ENCODE measurements at places on chromosomes 6 and 20.

- DNase-seq: no peak
These were observed 11.5 kb upstream of the PREX1 start for GRCh38 chr20:48839154-48839917.

DNA sequence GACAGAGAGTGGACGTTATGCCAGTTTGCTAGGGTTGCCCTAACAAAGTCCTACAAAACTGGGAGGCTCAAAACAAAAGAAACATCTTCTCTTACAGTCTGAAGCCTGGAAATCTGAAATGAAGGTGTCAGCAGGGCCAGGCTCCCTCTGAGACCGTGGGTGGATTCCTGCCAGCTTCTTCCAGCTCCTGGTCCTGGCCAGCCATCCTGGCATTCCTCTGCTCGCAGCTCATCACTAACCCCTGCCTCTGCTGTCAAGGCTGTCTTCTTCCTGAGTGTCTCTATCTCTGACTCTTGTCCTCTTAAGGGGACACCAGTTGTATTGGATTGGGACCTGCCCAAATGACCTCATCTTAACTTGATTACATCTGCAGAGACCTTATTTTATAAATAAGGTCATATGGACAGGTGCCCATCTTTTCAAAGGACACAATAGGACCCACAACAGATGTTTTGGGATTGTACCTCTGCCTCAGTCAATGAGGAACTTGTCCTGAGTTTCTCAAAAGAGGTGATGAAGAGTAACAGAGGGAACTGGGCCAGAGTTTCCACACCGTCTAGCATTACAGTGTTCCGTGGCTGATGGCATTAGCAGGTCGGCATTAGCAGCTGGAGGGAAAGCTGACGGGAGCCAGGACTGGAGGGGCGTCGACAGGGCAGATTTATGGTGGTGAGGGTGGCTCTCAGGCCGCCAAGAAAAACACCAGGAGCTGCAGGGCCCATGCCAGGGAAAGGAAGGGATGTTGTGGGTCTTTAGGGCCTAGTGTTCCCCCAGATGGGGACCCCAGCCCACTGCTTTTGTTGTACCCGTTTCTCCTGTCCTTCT is 157.3 kb downstream of the TBXT start:
- DNase-seq: no peak

DNA sequence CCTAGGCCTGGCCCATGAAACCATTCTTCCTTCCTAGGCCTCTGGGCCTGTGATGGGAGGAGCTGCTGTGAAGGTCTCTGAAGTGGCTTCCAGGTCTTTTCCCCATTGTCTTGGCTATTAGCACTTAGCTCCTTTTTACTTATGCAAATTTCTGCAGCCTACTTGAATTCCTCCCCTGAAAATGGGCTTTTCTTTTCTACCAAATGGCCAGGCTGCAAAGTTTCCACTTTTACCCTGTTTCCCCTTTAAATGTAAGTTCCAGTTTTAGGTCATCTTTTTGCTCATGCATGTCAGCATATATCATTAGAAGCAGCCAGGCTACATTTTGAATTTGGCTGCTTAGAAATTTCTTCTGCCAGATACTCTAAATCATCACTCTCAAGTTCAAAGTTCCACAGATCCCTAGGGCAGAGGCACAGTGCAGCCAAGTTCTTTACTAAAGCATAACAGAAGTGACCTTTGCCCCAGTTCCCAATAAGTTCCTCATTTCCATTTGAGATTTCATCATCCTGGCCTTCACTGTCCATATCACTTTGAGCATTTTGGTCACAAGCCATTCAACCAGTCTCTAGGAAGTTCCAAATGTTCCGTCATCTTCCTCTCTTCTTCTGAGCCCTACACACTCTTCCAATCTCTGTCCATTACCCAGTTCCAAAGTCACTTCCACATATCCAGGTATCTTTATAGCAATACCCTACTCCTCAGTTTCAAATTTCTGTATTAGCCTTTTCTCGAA is 71.9 kb downstream of the TBC1D7 start:
- DNase-seq: no peak

- no peak for DNase-seq
These were observed 79.2 kb upstream of the PHACTR2 start for GRCh38 chr6:143598466-143599080.

GRCh38 chr6:128305228-128305627 is 215.2 kb downstream of the PTPRK start:
- DNase-seq: no peak

DNA sequence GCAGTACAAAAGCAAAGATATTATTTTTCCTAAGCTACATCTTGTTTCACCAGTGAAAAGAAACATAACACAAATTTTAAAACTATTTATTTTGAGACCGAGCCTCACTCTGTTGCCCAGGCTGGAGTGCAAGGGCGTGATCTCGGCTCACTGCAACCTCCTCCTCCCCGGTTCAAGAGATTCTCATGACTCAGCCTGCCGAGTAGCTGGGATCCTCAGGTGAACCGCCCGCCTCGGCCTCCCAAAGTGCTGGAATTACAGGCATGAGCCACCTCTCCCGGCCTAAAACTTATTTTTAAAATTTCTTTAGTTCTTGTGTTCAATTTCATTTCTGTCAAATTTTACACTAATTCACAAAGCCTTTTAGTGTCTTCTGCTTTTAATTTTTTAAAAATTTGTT is 5.9 kb downstream of the SRSF12 start:
- DNase-seq: no peak

DNA sequence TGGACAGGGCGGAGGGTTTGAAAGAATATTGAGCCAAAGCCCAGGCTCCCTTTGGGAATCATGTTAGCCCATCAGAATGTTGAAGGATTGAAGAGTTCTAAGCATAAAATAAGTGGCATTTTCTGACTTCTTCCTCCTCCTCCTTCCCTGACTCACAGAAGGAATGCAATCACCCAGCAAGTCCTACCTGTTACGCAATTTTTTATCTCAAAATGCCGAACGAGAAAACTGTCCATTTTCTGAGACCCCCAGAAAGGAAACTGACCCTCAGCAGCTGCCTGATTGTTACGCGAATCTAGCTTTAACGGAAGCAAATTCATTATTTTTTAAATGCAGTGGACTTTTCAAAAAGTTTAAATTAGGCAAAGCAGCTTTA is 4.7 kb upstream of the DNAJC5 start:
- DNase-seq: no peak

- no peak for DNase-seq
These were observed at the start of gene PKHD1 for GRCh38 chr6:52087498-52087999. PKHD1 (minus strand) TSS chr6:52087613; CDS start chr6:52084933, 2,680 bp downstream.

DNA sequence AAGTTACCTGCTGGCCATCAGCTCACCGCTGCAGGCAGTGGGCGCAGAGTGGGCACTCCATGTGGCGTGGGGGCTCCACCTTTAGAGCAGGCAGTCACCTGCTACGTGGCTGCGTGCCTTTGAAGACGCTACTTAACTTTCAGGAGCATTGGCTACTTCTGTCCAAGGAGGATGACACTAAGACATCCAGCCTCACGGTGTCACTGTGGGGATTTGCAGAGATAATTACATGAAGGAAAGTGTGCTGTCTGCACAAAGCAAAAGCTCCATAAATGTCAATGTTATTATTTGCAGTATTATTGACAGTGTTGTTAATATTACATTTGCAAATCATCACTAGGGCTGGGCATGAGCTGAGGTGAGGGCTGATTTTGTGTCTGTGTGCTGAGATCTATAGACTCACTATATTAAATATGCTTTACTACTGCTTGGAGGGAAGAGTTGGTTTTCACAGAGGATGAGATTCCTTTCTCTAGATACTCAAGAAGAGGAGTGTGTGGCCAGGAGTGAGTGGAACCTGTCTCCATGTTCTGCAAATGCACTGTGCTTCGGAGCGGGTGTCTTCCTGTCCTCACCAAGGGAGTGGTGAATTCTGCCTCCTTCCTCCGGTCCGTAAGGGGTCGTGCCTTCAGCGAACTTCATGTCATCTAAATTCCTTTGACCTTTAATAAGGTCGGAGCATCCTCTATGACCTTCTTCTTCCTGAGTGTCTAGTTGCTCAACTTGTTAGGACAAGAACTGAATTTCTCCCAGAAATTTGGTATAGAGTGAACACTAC is 165.8 kb upstream of the SYNDIG1 start:
- DNase-seq: no peak

DNA sequence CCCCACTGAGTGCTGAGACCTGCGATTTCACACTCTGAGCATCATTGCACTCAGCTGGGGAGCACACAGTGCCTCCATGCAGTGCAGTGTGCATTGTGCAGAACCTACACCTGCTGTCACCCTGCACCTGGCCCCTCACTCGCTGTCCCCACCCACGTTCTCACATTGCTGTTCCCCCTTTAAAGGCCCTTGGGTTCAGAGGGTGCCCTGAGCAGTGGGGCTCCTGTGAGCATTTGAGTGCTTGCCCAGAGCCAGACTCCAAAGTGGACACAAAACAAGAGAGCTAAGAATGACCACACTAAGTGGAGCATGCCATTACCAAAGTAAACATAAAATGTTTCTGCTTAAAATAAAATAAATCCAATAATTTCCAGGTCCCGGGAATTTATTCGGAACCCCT is 131.0 kb upstream of the CST7 start:
- DNase-seq: no peak

GRCh38 chr6:11912420-11912819 is 99.7 kb upstream of the HIVEP1 start:
- no peak for DNase-seq

GRCh38 chr6:95690328-95690727 is 113.0 kb downstream of the MANEA start:
- DNase-seq: no peak

GRCh38 chr20:62576815-62577489 is 65.4 kb upstream of the SLCO4A1 start:
- no peak for DNase-seq

- DNase-seq: no peak
These were observed 261.4 kb downstream of the KHDC1L start for GRCh38 chr6:72963946-72964345.

DNA sequence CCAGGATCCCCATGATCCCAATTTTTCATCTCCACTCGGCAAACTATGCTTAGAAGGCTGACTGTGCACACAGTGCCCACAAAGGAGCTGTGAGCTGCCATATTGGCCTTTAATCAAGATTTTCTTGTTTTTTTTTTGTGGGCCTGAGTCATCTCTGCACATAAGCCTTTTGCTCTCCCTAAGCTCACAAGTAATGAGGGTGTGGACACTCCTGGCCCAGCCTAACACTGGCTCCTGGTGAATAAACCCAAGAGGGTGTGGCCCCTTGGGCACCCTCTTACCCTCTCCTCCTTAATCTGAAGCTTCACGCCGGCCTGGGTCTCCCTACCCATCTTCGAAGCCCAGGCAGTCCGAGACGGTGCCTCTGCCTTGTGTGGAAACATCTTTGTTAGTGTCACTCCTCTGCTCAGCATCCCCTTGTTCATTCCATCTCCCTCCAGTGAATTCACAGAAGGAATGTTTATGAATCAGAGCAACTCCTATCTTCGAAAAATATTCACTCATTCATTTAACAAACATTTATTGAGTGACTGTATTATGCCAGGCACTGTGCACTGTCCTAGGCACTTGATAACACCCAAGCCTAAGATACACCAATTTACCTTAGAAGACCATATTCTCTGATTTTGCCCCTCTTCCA is 22.2 kb upstream of the MRPS10 start:
- no peak for DNase-seq

DNA sequence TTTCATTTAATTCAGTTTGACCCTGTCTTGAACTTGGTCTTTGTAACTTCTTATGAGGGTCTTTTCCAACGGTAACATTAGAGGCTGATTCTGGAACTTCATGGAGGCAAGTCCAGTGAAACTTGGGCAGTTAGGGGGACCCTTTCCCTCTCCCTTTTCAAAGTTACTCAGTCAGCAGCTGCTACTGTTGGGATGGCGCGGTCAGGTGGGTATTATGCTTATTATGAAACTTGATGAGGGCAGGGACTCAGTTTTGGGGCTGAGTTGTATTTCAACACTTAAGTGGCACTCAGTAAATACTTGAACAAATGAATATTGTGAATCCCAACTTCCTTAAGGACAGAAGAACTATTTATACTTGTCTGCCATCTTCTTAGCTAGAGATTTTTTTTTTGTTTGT is 20.8 kb downstream of the TOP1 start:
- no peak for DNase-seq

GRCh38 chr6:156943166-156943565 is 166.0 kb downstream of the ARID1B start:
- no peak for DNase-seq

DNA sequence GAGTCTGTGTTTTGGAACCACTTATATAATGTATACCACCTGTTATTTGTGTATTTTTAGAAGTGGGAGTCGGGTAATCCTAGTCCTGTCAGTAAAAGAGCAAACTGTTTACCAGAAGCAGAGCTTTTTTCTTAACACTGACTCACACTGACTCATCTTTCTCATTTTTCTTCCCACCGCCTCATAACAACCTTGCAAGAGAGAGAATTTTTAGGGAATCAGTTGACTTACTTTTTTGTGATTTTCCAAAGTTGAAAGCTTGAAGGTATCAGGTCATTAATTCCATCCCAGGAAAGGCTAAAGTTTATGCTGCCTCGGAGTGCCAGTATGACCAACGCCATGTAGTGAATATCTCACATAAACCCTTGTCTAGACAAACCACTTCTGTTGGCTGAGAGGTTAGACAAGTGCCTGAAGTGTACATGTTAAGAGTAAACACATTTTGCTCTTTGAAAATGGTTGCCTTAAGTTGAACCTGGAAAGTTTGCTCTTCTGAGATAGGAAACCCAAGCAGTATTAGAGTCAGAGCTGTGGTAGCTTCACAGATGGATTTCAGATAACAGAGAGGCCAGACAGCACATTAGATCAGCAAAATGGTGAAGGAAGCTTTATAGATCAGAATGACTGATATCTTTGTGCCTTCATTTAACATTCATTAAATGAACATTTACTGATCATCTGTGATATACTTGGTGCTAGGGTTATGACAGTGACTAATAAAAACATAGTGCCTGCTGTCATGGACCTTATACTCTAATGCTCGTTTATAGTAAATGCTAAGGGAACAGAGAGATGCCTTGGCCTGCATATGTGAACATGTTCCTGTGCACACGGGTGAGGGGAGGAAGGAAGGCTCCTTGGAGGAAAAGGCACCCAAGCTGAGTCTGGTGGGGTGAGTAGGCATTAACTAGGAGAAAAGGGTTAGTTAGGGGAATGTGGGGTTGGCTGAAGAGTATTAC is 29.1 kb upstream of the PKIG start:
- DNase-seq: no peak

GRCh38 chr6:151428093-151428735 is 23.7 kb downstream of the RMND1 start:
- DNase-seq: no peak

Data from effector CD4-positive, alpha-beta T cell (primary cell).